ENCODE measurements at places on chromosomes 13 and 19.
A peak's percentile ranks its signal among the peaks of the same experiment; 100 is the strongest.

DNA sequence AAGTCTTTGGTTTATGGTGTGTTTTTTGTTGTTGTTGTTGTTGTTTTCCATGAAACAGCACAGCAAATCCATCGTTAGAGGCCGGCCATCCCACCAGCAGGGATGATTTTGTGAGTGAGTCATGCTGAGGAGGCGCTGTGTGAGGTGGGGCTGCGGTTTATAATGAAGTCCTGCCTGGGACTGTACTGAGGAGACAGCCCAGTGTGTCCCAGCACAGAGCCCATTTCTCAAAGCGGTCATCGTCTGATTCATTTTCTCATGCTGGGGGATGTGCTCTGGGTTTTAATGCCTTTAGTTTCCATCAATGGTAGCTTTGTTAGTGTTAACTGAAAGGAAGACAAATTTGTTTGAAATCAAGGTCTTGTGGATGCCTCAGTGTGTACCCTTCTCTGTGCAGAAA lies 129.3 kb upstream of the SERP2 start:
- DNase-seq: peak; percentile 47

DNA sequence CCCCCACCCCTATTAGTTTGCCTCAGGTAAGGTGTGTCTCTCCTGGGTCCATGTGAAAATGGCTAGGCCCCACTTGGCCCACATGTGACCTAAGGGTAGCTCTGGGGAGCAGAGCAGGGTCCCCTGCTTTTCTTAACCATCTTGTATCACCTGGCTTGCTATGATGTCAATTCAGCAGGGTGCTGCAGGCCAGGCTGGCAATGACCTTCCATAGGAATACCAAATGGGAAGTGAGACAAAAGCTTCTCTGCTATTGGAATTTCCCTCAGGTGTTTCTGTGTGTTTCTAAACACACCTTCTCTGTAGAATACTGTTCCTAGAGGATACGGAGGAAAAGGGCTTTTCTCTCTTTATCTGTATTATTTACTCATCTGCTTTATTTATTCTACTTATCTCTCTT lies 35.7 kb upstream of the DACH1 start:
- DNase-seq: no peak

DNA sequence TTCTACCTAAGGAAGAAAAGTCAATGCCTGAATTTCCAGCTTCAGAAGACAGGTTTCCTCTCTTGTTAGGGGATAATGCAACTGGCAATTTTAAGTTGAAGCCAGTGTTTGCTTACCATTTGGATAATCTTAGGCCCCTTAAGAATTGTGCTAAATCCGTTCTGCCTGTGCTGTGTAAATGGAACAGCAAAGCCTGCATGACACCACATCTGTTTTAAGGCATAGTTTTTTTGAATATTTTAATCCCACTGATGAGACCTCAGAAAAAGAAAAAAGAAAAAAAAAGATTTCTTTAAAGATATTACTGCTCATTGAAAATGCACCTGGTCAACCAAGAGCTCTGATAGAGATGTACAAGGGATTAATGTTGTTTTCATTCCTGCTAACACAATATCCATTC lies 419.2 kb downstream of the SLITRK6 start:
- no peak for DNase-seq

DNA sequence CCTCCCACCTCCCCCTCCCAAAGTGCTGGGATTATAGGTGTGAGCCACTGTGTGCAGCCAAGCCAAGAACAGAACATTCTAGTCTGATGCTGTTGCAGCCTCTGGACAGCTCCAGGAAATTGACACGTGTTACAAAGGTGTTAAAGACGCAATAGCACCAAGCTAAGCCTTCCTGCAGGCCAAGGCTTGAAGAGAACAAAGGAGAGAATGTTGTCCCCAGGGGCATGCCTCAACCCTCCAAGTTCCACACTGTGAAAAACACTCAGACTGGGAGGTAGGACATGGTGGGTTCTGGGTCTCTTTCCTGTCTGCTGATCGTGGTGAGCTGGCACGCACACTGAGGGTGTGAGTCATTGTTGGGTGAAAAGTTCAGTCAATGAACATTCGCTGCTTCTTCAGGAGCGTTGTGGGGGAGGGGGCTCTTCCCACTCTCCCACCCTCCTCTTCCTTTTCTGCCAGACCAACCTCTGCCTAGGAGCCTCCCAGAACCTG lies 5.3 kb upstream of the PTPRS start:
- no peak for DNase-seq

DNA sequence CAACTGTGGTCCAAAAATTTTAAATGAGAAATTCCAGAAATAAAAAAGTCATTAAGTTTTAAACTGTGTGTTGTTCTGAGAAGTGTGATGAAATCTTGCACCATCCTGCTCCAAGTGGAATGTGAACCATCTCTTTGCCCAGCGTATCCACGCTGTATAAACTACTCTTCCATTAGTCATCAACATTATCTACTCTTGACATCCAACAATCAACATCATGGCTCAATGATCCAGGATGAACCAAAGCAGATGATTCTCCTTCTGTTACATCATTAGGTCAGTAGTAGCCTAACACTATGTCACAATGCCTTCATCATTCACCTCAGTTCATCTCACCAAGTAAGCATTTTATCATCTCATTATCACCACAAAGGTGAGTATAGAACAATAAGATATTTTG lies 55.3 kb downstream of the SUCLA2 start:
- DNase-seq: peak; percentile 5

GRCh38 chr19:53657778-53658177 lies 26.0 kb downstream of the DPRX start:
- DNase-seq: no peak

GRCh38 chr13:110683203-110683883 lies 22.6 kb downstream of the CARS2 start:
- no peak for DNase-seq

- DNase-seq: no peak
Observed at GRCh38 chr19:52227196-52227940, 37.5 kb downstream of the PPP2R1A start.

DNA sequence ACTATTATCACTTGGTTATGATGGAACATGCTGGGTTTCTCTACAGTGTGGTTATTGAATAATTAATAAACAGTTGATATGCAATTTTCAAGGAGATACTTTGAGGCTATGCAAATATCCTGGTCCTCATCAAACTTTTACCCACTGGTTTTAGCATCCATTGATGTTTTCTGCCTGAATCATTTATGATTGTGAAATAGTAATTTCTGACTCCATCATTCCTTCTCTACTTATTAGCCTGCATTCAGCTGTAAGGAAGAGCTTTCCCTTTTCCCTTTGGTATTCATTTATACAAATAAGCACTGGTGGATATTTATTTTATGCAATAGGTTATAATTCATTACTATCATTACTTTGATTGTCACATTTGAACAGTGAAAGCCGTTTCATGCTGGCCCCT lies 13.9 kb upstream of the DNAJC15 start:
- no peak for DNase-seq

GRCh38 chr13:70585109-70585508 lies 476.9 kb upstream of the KLHL1 start:
- DNase-seq: no peak

- DNase-seq: peak; percentile 52
Observed at GRCh38 chr19:49553451-49554271, 25.9 kb downstream of the RCN3 start.

- DNase-seq: no peak
Observed at GRCh38 chr19:44623626-44624025, 10.3 kb downstream of the IGSF23 start.

DNA sequence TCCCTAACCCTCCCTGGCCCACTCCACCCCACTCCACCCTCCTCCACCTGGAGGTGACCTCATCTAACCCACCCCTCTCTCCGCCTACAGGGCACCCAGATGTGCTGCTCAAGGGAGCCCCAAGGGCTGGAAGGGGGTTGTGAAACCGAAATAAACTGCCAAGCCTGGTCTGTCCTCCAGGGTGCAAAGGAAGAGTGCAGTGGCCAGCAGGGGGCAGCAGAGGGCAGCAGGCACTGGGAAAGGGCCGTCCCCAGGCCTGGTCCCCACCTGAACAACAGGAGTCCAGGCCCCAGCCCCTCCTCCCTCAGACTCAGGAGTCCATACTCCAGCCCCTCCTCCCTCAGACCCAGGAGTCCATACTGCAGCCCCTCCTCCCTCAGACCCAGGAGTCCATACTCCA lies 8.4 kb upstream of the BCAM start:
- DNase-seq: peak; percentile 24

- no peak for DNase-seq
Observed at GRCh38 chr19:13644645-13645044, 119.7 kb upstream of the MRI1 start.

GRCh38 chr19:21022996-21023395 lies 2.5 kb downstream of the ZNF430 start:
- peak; percentile 37 for DNase-seq

GRCh38 chr13:21825801-21826200 lies 154.9 kb downstream of the FGF9 start:
- DNase-seq: no peak

DNA sequence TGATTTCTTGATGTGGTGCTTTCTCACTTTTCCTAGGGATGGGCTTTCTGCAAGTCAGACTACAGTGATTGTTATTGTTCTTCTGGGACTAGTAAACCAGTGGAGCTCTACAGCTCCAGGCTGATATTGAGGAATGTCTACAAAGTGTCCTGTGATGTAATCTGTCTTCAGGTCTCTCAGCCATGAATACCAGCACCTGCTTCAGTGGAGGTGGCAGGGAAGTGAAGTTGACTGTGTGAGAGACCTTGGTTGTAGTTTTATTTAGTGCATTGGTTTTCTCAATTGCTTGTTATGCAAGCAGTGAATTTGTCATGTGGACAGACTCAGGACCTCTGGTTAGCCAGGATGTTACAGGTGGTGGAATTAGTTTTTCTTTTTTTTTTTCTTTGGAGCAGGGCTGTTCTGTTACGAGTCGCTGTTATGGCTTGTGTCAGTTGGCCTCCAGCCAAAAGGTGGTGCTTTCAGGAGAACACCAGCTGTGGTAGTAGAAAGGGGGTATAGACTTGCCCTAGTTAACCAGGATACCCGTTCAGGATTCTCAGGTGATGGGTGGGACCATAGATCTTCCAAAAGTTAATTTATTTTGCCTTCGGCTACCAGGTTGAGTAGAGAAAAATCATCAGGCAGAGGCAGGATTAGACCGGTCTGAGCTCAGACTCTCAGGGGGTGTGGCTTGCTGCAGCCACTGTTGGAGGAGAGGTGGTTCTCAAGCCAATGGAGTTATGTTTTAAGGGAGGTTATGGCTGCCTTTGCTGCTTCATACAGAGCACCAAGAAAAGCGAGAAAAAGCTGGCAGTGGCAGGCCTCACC lies 11.9 kb upstream of the ZNF675 start:
- no peak for DNase-seq

- no peak for DNase-seq
Observed at GRCh38 chr13:106243011-106243565, 292.4 kb downstream of the EFNB2 start.

GRCh38 chr19:52691215-52691610 lies 43.6 kb downstream of the ZNF611 start:
- no peak for DNase-seq

DNA sequence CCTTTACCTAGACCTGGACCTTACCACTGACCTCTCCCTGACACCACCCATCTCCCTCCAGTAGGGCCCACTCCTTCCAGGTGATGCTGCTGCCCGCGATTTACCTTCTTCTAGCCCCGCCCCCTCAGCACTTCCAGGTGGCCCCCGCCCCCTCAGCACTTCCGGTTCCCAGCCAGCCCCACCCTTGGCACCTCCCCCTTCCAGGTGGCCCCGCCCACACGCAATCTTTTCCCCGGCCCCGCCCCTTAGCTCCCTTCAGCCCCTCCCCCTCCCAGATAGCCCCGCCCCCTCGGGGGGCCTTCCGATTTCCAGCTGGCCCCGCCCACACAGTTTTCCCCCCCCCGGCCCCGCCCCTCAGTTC lies 586 bp downstream of the LIG1 start:
- no peak for DNase-seq

DNA sequence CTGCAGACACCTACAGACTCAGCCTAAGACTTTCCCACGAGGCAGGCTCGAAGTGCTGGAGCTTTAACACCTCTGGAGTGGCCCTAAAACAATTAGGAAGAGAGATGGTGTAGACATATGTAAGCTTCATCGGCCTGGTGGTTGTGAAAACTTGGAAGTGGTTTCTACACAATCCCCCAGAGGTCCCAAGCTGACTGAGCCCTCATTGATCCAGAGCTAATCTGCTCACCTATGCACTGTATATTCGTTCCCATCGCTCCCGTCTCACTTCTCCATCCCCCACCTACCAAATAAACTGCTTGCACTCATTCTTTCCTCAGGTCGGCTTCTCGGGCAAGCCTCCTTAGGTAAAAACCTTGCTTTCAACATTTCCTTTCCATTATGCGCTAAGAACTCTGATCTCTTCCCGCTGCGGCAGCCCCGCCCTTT lies 767 bp upstream of the ZNF793 start:
- no peak for DNase-seq

- DNase-seq: no peak
Observed at GRCh38 chr13:35850569-35850968, 280.6 kb downstream of the DCLK1 start.

- DNase-seq: no peak
Observed at GRCh38 chr13:78238911-78239310, 320.3 kb upstream of the EDNRB start.

- no peak for DNase-seq
Observed at GRCh38 chr13:27505792-27506191, 55.4 kb upstream of the MTIF3 start.

GRCh38 chr13:95893861-95894260 lies 159.3 kb downstream of the UGGT2 start:
- DNase-seq: no peak

GRCh38 chr19:17542793-17543582 lies 12.5 kb upstream of the COLGALT1 start:
- DNase-seq: no peak

GRCh38 chr19:16790051-16790450 lies 39.1 kb upstream of the SIN3B start:
- DNase-seq: no peak

GRCh38 chr13:110506859-110507566 lies 54.5 kb downstream of the RAB20 start:
- no peak for DNase-seq

DNA sequence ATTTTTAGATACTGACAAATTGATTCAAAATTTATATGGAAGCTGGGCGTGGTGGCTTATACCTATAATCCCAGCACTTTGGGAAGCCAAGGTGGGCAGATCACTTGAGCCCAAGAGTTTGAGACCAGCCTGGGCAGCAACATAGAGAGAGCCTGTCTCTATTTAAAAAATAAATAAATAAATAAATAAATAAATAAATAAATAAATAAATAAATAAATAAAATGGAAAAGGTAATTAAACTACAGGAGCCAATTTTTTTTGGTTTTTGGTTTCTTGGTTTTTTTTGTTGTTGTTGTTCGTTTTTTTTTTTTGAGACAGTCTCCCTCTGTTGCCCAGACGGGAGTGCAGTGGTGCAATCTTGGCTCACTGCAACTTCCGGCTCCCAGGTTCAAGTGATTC lies 29.4 kb upstream of the TRIM13 start:
- DNase-seq: no peak

Measured in AG09309 (cell line).